Mesenteric fat pad (tissue), 1 donor: ENCODE measurements at places on chromosomes 13 and 19. TPM values are rescaled to one million over a fixed set of nuclear protein-coding genes. Genes with fewer than 3 reads are reported as not detected.

Gene PLK5
- not detected for total RNA-seq

Gene SPHK2
- 14.0 TPM for total RNA-seq

DNA sequence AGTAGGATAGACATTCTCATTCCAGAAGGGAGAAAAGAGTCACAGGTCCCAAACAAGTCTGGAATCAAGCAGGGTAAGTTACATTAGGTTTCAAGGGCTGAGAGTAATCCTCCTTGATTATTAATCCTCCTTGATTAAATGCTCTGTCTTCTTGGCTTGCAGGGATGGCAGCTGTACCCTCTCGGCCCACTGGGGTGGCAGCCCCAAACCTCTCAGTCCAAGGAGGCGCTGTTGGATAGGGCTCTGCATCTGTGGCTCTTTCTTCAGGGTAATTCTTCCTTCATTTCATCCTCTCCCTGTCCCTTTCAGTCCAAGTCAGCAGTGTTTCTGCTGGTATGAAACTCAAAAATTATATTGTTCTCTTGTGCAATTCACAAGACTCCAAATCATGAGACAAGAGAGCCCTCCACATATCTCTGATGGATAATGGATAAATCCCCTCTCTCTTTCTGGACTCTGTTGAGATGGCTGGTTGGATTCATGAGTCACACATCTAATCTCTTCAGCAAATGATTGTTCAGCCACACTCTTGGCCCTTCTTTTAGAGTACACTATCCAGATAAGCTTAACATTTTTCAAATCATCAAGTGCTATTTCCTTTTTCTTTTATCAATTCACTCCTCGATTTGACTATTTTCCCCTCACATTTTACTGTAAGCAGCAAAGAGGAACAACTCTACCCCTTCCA is 323.7 kb upstream of the HTR2A start:
- no peak for DNase-seq

GRCh38 chr19:8532225-8532624 is 18.3 kb upstream of the ZNF414 start:
- DNase-seq, result no peak

Gene CEACAM16
- total RNA-seq, result not detected

Gene PALM
- total RNA-seq, result 212 TPM

Gene BLVRB
- total RNA-seq, result 141 TPM

GRCh38 chr13:20428666-20429644 is 96.7 kb downstream of the CRYL1 start:
- no peak for DNase-seq

Gene MED29
- 34.1 TPM for total RNA-seq

GRCh38 chr19:46992699-46993535 is 26.7 kb upstream of the NPAS1 start:
- DNase-seq, result no peak

Gene GNG14
- not detected for total RNA-seq

Gene KLK7
- not detected for total RNA-seq

Gene ZNF45
- total RNA-seq, result 7.7 TPM

DNA sequence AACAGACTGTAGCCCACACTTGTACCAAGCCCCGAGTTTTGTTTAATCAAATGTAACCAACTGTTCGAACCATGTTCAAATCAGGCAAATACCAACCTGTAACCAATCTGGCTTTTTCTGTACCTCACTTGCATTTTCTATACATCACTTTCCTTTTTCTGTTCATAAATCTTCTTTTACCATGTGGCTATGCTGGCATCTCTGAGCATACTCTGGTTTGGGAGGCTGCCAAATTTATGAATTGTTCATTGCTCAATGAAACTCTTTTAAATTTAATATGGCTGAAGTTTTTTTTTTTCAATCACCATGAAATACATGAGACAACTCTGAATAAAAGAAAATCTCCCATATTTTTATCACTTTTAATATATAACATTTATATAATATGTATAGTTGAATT is 256.1 kb downstream of the SLITRK6 start:
- no peak for DNase-seq

- DNase-seq, result no peak
These were observed 3.5 kb downstream of the MYO9B start for GRCh38 chr19:17078920-17079709.

- DNase-seq, result no peak
These were observed 688 bp downstream of the ZNF225 start for GRCh38 chr19:44113784-44114390.

GRCh38 chr19:6259312-6259861 is 20.4 kb downstream of the MLLT1 start:
- DNase-seq, result no peak
